Activated naive CD4-positive, alpha-beta T cell (primary cell): ENCODE measurements at places on chromosomes 12 and 14.
A peak's percentile ranks its signal among the peaks of the same experiment; 100 is the strongest.

DNA sequence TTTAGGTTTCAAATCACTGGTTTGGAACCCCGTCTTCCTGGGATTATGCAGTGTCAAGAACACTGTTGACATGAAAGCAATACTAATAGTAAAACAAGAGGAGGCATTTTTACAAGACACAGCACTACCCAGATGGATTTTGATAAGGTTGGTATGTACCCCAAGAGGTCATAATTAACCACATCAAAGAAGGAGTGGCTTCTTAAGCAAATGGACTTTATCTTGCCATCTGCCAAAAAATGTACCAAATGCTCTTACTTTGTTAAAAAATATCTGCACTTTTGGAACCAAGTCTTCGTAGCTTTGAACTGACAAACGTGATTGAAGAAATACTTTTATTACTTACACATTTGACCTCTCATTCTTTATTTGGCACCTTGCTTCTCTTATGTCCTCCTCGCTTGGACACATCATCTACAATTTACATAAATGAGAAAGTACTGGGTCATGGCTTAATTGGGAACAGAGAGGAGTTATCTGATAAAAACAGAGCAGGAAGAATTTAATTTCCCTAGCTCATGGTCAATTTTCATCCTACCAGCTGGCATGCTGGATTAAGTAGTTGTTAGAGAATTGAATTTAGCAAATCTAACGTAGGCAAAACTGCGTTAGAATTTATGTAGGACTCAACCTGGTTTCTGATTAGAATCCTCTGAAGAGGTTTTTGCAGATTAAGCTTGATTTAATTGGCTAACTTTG lies 54.5 kb upstream of the PRICKLE1 start:
- DNase-seq = no peak

GRCh38 chr12:46858368-46858767 lies 32.6 kb upstream of the SLC38A4 start:
- DNase-seq = no peak

DNA sequence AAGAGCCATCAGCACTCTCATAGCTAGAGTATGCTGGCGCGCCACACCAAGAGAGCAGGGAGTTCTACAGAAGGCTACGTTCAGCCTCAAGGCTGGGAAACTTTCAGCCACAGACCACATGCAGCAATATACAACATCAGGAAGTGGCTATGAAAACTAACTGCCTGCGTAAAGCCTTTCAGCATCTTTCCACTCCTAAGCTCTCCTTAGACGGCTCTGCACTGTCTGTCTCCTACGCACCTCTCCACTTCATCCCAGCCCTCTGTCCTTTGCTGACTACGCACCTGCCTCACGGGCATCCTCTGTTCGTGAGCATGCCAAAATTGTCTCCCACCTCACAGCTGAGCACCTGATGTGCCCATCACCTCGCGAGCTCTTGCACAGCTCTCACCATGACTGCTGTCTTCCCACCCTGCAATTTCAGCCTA lies 9.7 kb downstream of the MPHOSPH9 start:
- DNase-seq = no peak

DNA sequence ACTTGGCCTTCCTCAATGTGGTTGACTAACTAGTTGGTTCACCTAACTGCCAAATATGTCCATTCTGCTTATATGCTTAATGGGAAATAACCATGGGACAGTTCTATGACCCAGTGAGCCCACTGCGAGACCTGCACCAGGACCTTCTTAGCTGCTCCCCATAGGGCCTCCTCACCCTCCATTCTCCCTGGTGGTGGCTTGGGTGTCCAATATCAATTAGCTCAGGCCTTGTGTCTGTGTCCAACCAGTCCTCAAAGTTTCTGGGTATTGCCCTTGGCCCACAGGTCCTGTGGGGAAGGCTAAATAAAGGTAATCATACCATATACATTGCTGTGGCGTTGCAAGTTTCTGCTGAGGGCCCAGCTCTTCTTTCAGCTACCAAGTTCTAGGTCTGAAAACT lies 228.2 kb downstream of the PCNX1 start:
- DNase-seq = no peak

DNA sequence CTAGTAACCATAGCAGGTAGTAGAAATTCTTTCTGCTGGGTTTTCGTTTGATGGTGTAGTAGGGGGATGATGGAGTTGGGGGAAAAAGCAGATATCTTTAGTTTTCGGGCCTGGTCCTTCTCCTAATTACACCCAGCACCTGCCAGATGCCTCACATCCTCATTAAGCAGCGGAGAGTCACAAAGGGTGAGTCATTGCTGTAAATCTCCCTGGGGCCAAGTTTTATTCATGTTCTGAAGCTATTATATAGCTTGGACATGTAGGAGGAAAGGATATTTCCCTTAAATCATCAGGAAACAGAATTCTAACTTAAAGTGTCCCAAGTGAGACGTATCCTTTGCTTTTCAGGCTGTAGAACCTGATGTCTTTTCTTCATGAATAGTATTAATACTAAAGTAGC lies 4.9 kb upstream of the NECAP1 start:
- DNase-seq = no peak

GRCh38 chr12:3150931-3151835 lies 74.0 kb downstream of the TSPAN9 start:
- no peak for DNase-seq

- DNase-seq = no peak
Measured at GRCh38 chr14:97994020-97994531, 1196.9 kb downstream of the VRK1 start.

DNA sequence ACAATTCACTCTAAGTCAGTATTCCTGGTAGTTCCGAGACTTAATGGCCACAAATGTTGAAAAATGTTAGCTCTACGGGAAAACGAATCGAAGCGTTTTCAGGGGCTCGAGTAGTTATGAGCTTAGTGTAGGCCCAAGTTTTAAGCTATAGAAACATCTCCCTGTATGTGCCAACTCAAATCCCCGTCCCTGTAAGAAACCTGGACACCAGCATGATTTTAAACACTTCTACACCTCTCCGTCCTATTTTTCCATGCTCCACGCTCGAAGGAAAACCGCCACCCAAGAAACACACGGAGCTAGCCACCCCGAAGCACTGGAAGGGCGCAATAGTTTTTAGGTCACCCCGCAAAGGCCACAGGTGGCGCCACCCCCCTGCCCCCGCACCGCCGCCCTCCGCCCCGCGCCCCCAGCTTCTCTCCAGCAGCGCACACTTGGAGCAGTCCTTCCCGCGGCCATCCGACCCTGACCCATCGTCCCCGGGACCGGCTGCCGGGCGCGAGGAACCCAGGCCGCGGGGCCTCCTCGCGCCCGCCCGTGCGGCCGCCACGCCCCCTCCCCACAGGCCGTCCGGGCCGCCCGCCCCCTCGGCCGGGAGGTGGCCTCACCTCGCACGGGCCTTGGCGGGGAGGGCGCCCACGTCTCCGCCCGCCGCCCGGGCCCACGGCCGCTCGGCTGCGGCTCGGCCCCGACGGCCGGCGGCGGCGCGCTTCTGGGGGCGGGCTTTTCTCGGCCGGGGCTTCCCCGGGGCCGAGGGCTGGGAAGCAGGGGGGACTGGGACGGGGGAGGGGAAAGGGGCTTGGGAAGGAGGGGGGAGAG lies 522 bp downstream of the R3HDM2 start:
- peak; percentile 47 for DNase-seq
